ENCODE measurements at places on chromosomes 4 and X.

- no peak for DNase-seq
Measured at GRCh38 chr4:55907469-55907868, 41.3 kb upstream of the CEP135 start.

DNA sequence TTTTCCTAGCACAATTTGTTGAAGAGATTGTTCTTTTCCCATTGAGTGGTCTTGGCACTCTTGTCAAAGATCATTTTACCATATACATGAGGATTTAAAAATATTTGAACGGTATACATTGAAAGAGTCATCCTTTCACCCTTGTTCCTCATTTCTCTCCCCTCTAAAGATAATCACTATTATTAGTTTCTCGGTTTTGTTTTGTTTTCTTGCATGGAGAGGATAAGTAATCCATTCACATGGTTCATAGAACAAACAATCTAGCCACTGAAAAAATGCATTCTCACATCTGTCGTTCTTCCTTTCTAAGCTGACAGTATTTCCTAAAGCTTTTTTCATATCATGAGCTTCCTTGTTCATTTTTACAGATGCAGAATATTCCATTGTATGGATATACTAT is 39.2 kb upstream of the MSMO1 start:
- DNase-seq = no peak

DNA sequence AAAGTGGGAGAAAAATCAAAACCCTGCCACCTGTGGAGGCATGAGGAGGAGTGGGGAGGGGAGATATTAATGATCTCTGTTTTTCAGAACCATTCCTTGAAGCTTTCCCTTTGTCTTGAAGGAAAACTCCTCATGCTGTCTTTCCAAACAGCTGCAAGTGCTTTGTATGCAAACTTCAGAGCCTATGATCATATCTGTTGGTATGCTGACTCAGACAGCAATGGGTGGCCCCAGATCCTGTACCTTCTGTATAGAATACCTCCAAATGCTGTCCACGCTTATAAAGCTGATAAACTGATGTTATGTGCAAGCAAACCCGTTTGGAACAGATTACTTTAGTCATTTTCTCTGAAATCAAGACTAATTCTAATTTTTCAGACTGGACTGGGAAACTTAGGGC is 31.9 kb downstream of the BMP15 start:
- DNase-seq = no peak

- no peak for DNase-seq
Measured at GRCh38 chrX:25674776-25675175, 463.4 kb upstream of the MAGEB18 start.

DNA sequence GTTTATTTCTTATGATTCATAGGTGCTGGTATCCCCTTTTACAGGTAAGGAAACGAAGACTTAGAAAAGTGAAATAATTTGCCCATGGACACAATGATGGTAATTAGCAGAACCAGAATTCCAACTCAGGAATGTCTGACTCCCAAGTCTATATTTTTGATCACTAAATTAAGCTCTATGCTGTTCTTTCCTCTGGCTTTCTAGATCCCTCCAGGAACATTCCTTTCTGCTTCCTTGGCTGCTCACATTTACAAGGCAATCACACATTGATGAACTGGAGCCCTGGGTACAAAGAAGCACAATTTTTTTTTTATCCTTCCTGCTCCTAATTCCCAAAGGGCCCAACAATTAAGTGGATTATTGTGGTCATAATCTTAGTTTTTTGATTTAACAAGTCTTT is 7.0 kb upstream of the CDKN2AIP start:
- no peak for DNase-seq

- peak; percentile 47 for DNase-seq
Measured at GRCh38 chr4:144645631-144646522, at the start of gene HHIP. TSS of gene HHIP (plus strand) at chr4:144646156. CDS start at chr4:144646676, 520 bp downstream.

DNA sequence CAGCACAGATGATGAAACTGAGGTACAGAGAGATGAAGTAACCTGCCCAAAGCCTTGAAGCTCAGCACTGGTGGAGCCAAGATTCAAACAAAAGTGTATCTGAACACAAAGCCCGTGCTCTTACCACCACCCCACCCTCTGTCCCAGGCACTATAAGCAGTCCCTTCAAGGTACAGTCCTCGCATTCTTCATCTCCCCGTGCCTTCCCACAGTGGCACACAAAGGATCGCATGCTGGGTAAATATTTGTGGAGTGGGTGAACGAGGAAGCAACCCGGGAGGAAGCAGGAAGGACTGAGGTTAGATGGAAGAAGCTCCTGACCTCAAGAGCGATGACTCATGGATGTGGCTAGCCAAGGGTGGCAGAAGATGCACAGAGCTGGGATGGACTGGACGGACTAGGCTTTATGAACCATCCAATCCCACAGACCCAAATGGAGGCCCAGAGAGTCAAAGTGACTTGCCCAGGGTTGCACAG is 18.4 kb downstream of the IQSEC2 start:
- DNase-seq = no peak

GRCh38 chrX:3777416-3777815 is 64.0 kb upstream of the PRKX start:
- no peak for DNase-seq

GRCh38 chr4:72418458-72418857 is 150.6 kb downstream of the ADAMTS3 start:
- peak; percentile 77 for DNase-seq

- no peak for DNase-seq
Measured at GRCh38 chr4:156596026-156596425, 375.6 kb downstream of the PDGFC start.

- DNase-seq = peak; percentile 19
Measured at GRCh38 chr4:108345862-108346817, 177.4 kb upstream of the LEF1 start.

- no peak for DNase-seq
Measured at GRCh38 chrX:39472161-39472560, 625.6 kb downstream of the BCOR start.

GRCh38 chr4:110055158-110055768 is 142.6 kb downstream of the EGF start:
- DNase-seq = no peak

- peak; percentile 24 for DNase-seq
Measured at GRCh38 chrX:123993326-123993725, 31.8 kb downstream of the STAG2 start.

GRCh38 chr4:185341841-185342240 is 53.9 kb downstream of the LRP2BP start:
- DNase-seq = no peak

DNA sequence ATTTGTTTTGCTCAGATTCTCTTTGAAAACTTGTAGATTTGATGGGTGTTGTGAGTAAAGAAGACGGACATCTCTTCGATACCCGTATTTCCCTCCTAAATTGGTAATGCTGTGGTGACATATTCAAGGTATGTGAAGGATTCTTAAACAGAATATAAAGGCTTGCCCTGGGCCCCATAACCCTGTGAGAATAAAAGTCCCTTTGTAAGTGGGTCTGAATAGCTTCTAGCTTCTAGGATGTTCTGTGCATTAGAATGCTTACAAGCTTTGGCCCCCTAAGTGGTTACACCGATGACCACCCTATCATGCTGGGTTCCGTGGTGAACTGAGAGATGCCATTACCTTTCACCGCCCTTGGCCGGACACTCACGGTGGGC is 574 bp upstream of the MOB1B start:
- DNase-seq = no peak

GRCh38 chr4:169032194-169032593 is 22.1 kb upstream of the CBR4 start:
- no peak for DNase-seq

DNA sequence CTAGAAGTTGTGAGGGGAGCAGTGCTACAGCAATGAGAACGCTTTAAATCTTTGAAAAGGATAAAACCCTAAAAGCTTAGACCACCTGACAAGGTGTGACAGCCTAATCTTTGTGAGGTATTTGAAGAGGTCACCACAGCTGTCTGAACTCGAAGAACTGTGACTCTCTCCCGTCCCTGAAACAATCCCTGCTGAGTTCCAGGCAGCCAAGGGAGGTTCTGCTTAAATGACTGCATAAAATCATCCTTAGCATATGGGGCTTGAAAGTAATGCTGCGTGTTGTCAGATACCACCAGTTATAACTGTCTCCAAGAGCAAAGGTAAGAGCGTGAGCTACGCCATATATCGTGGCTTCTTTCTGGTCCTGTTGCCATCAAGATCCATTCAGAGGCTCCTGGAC is 696.3 kb downstream of the PCDH7 start:
- DNase-seq = no peak

DNA sequence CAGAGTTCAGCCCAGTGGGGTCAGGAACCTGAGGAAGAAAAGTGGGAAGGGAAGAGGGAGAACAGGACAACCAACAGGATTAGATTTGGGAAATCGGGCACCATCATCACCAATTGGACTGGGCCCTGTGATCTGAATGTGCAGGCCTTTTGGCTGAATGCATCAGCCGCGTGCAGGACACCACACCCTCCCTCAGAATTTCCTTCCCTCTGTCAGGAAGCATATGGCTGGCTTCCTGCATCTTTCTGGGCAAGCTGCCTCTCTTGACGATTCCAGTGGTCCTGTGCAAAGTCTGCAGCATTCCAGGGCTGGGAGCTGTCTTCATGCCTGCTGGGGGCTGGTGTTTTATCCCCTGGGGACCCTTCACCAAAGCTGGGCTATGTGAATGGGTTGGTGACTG is 16.4 kb downstream of the MAGEA4 start:
- no peak for DNase-seq

DNA sequence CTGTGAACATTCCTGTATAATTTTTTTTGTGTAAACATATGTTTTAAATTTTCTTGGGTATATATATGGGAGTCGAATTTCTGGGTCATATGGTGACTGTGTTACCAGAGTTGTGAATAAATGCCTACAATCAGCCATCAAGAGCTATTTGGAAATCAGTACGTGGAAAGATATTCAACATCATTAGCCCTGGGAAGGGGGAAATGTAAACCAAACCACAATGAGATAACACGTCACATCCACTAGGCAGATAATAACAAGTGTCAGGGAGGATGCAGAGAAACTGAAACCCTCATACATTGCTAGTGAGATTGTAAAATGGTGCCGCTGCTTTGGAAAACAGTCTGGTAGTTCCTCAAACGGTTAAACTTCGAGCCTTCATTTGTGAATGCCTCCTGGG is 43.9 kb downstream of the LUZP4 start:
- no peak for DNase-seq

DNA sequence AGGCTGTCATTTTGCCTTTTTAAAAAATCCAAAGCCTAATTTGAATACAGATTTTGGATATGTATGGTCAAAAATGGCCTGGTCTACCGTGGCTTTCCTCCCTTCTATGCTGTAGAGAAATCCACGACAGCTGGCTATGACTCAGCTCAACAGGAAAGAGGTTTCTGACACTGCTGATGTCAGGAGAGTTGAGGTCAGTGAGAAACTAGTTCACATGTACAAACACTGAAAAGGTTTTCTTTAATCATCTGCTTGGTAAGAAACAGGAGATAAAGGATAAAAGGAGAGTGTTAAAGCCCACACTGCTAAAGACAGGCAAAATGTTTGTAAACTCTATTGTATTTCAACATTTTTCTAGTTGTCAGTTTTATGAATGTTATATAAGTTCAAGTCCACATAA is 113.9 kb downstream of the NYX start:
- DNase-seq = peak; percentile 78

- no peak for DNase-seq
Measured at GRCh38 chrX:40867352-40867751, 132.0 kb upstream of the MED14 start.

- no peak for DNase-seq
Measured at GRCh38 chr4:88075336-88075735, 67.9 kb downstream of the PKD2 start.

DNA sequence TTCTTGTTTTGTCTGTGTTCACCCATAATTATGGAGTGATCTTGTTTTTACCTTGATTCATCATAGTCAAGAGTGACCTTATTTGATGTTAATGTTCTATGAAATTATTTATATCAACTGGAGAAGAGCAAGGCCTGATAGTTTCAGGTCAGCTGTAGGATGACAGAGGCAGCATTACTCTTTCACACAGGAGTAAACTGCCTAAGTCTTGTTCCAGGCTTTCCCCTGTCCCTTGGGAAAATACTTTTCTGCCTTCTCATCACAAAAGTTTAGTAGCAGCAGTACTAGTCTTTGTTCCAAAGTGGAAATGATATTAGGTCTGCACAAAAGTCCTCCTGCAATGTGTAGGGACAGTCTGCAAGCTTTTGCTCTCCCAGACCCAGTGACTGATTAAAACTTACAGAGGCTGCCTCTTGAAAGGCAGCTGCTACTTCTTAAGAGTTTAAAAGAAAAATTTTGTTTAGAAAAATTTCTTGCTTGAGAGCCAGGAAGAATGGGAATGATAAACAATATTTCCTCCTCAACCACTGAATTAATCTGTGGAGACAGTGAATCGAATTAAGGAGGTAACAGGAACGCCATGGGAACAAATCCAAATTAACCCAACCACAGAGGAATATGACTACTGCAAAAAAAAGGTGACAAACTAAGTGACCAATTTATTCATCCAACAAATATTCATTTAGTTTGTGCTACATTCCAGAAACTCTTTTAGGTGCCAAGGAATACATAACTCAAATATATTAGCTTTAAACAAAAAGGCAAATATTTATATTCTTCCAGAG is 991.4 kb upstream of the PABPC4L start:
- DNase-seq = no peak

- DNase-seq = no peak
Measured at GRCh38 chr4:80594701-80595100, 259.2 kb downstream of the CFAP299 start.

- DNase-seq = peak; percentile 9
Measured at GRCh38 chrX:37921758-37922157, 74.4 kb upstream of the DYNLT3 start.

DNA sequence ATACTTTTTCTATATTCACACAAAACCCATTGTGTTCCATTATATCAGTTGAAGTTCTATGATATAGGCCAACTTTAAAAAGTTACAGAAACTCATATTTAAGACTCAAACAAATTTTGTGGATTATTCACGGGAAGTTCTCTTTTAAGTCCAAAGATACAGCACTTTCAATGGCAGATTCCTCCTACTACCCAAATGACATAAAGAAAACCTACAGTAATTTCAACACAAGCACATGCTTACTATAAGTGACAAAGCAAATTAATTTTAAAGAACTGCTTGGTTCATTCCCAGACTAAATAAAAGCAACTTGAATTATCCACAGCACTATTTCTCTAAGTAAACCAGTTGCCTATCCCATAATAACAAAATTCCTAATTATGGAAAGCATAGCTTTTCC is 4.1 kb downstream of the PPA2 start:
- DNase-seq = no peak

- DNase-seq = no peak
Measured at GRCh38 chrX:50003467-50003866, 81.1 kb downstream of the CLCN5 start.

- no peak for DNase-seq
Measured at GRCh38 chrX:130299279-130300009, 30.7 kb upstream of the ZNF280C start.

- no peak for DNase-seq
Measured at GRCh38 chr4:87007528-87008446, 73.0 kb downstream of the AFF1 start.

GRCh38 chr4:86181585-86181984 is 178.3 kb downstream of the MAPK10 start:
- DNase-seq = no peak

DNA sequence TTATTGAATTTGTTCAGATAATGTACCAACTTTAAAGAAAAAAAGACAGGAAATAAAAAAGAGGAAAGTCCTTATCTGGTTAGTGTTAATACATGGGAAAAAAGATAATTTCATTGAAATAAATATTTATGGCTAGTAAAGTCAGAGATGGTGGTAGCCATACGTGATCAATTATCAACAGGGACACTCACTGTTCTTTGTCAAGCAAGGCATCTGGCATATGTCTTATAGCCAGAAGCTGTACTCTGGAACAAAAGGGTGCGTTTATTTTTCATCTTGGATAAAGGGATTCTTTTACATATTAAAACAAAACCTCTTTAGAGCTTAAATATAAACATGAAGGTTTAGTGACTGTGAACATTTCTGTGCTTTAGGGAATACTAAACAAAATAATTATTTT is 26.7 kb downstream of the HDX start:
- DNase-seq = no peak

Data from skeletal muscle cell (primary cell).